Endothelial cell (in vitro differentiated cells): ENCODE measurements at places on chromosomes 7 and 10.

DNA sequence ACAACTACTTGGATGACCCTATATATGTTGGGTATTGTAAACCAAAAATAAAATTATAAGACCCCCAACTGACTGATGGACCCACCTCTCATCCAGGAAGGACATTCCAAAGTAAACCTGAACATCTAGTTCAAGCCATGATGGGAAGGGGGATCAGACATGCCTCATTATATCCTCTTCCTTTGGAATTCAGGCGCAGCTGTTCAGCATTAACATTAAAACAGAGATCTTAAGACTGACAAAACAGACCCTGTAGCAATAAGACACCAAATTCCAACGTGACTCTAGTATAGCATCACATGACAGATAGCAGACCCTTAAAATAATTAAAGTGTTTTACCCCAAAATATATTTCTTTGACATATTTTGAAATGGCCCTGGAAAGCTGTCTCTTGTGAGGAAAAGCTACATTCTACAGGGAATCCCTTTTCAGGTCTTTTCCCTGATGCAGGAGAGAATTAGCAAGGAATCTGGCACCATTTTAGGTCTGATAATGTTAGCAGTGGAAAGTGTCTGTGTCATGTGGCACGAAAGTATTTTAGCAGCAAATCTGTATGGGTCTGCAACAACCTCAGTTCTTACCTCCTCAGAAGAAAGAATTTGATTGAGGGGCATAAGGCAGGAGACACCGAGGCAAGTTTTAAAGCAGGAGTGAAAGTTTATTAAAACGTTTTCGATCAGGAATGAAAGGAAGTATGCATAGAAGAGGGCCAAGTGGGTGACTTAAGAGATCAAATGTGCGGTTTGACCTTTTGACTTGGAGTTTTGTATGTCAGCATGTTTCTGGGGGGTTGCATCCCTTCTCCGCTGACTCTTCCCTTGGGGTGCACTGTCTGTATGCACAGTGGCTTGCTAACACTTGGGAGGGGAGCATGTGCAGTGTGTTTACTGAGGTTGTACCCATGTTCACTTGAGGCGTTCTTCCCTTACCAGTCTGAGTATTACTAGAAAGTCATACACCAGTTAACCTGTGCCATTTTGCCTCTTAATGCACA, 236.6 kb upstream of the PPP1R3A start:
- no peak for DNase-seq

DNA sequence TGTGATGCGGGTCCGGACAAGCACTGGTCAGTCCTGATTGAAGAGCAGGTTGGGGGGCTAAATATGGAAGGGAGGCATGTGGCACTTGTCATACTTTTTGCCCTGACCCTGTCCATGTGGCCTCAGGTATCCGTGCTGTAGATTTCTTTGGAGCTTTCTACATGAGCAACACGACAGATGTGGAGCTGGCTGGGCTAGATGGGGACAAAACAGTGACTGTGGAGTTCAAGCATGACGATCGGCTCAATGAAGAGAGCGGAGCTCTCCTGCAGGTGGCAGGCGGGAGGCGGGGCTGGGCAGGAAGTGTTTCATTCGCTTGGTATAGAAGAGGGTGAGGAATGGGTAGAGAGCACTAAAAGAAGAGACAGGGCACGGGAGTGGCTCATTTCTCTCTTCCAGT, 13.0 kb upstream of the CHCHD1 start:
- no peak for DNase-seq

- peak; percentile 31 for DNase-seq
These were observed 496 bp downstream of the BRI3 start for GRCh38 chr7:98281757-98282606.

DNA sequence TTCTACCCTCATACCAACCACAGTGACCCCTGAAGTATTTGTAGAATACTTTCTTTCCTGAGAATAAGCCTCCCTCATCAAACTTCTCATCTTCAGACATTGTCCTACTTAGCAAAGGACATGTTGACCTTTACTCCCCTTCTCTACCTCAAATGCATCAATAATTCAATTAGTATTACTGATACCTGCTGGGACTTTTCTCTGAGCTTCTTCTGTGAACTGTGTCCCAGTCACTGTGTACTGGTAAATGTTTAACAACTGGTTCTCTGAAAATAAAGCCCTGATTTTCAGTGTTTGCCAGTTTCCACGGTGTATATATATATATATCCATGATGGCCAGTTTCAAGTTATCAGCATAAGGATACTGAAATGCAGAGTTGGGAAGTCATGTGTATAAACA, 12.2 kb downstream of the PANK1 start:
- no peak for DNase-seq

DNA sequence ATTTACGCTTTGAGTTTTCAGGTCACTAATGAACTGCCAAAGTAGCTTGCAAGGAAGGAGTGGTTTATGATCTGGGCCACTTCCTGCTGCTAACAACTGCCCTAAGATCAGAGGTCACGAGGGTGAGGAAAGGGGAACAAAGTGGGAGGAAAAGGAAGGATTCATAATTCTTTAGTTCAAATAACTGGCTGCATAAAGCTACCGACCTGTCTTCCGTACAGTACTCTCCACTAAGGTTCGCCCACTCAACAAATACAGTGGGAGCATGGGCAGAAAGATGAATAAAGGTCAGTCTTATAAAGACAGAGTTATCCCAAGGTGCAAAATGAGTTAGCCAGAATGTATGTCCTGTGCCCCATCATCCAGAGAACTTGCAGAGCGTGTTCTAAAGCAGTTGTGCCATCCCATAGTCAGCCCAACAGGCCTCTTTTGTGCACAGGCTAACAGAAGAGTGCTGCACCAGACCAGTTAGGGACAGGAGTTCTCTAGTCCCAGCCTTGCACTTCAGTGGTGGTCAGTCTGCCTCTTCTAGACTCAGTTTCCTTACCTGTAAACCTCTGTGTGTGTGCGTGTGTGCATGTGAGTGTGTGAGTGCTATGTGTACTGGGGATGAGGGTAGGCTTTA, 65.9 kb downstream of the CREB3L2 start:
- DNase-seq, result no peak

- DNase-seq, result peak; percentile 51
These were observed 22.5 kb downstream of the CFAP43 start for GRCh38 chr10:104209575-104210198.

DNA sequence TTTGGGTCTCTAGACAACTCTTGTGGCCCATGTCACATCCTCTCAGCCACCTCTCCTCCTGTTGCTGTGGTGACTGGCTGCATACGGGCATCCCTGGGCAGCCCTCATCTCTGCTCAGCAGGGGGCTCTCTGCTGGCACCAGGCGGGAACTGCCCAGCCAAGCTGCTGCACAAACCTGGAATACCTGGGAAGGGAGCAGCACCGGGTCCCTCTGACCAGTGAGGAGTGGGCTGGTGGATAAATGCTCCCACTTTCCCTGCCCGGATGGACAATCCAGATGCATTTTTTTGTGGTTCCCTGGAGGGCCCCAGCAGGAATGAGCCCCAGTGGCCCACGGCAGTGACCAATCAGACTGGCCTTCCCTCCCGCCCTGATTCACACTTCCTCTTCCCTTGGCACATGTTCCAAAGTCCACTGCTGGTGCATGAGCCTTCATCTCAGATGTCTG, 21.9 kb downstream of the GRID1 start:
- DNase-seq, result no peak

- DNase-seq, result no peak
These were observed 35.1 kb upstream of the MTPN start for GRCh38 chr7:136012238-136012637.

- no peak for DNase-seq
These were observed 63.0 kb upstream of the DRGX start for GRCh38 chr10:49458869-49459268.

DNA sequence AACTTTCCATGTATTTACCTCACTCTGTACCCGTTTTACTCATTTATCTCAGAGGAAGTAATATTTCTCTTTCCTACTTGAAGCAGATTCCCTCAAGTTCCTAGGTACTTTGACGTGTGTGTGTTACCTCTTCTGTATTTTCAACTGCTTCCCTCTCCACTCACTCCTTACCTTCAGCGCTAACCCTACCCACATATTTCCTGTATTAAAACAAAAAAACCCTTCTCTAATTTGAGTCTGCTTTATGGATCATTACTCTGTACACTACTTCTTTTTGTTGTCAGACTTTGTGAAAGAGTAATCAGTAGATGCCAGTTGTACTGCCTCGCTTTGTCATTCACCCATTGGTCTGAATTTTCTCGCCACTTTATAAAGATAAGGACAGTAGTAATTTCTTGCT, 74.0 kb downstream of the CDK13 start:
- no peak for DNase-seq

- peak; percentile 24 for DNase-seq
These were observed 131.6 kb upstream of the KLF14 start for GRCh38 chr7:130865408-130866236.

DNA sequence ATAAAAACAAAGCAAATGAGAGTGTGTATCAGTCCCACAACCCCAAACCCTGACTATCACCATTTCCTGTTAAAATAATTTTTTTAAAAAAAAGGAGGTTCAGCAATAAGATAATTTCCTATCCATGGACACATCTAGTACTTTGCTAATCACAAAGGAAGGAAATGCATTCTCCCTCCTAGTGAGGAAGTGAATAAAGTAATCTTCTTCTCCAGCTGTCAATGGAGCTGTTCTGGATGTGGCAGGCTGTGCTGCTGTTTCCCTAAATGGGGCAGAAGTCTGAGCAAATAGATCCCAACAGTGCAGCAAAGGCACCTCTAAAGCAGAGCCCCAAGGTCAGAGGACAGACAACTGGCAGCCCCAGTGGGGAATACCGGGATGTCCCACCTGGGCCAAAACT, 540.0 kb downstream of the KCNMA1 start:
- no peak for DNase-seq

DNA sequence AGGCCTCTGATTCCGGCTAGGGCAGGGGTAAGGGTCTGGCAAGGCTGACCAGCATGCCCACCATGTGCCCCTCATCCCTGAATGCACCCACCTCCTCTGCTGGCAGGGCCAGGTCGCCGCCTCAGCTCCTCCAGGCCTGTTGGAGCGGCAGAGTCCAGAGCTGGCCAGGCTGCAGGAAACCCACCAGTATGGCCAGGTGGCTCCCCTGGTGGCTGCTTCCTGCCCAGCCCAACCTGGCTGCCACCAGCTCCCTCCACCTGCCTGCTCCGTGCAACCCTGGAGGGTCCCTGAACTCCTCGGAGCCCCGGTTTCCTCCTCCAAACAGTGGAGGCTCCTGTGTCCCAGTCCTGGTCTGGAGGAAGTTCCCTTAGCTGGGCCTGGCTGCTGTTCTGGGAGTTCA, 39.6 kb downstream of the MICALL2 start:
- DNase-seq, result no peak

DNA sequence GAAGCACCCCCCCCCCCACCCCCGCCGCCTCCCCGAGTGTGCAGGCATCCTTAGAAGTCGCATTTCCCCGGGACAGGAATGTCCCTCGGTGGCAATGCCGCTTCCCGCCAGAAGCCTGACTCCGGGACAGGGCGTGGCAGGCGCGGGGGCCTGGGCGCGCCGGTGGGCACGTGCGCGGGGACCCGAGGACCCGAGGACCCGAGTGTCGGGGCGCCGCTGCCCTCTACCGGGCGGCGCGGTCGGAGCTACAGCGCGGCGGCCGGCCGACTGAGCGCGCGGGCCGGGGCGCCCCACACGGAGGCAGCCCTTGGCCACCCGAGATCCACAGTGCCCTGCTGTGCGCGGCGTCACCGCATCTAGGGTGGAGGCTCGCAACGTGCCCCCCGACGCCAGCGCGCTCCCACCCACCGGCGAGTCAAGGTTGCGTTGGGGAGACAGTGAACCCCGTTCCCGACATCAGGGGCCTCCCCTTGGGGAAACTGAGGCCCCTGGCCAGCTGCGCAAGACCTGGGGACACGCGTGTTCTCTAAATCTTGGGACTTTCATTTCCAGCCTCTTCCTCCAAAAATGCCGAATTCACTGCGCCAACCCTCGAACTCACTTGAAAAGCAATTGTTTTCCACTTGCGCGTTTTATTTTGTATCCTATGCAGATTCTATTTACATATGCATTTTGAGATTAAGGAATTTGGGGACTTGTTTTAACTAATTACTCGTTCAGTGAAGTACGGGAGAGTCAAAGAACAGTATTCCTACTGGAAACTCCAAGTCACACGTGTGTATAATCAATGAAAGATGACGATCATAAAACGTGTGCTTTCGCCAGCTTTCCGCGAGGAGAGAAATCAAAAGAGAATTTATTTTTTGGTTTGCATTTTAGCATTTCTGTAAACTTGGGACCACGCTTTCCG, 3.1 kb upstream of the CUX1 start:
- peak; percentile 62 for DNase-seq

GRCh38 chr7:55100544-55101327, 81.9 kb downstream of the EGFR start:
- no peak for DNase-seq

DNA sequence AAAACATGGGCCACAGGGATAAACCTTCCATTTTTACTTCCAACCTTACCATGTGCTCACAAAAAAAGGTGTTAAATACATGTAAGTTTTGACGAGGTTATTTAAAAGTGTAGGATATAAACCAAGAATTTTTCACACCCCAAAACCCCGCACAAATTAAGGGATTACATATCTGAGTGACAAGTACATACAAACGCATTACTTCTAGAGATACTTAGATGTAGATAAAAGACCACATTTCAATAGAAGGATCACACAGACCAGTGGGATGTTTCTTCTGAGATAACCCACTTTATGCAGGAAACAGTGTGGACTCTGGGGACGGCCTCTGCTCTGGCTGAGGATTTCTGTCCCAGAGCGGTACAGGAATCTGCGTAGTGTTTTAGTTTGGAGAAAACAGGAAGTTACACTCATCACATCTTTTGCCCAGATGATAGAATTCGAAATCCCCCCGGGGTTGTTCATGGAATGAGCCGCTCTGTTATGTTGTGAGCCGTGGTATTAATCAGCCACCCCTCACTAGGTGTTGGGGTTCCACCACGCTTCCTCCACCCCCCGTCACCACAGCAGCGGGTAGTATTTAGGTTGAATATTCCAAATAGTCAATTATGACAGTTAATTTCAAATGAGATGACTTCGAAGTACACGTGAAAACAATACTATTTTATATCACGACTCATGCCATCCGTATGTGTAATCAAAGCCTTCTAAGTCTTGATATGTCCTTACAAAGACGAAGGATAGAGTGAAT, 1.3 kb upstream of the CUL1 start:
- no peak for DNase-seq

GRCh38 chr7:151927540-151927939, 28.7 kb upstream of the GALNTL5 start:
- DNase-seq, result no peak

DNA sequence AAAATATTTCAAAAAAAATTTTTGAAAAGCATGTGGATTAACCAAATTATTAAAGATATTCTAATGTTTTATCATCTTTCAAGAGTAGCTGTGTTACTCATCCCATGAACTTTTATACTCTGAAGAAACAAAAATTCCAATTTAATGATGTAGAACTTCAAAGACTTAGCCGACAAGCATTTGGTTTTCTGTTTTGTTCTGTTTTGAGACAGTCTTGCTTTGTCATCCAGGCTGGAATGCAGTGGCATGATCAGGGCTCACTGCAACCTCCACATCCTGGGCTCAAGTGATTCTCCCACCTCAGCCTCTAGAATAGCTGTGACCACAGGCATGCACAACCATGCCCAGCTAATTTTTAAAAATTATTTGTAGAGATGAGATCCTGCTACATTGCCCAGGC, 17.8 kb upstream of the LCOR start:
- DNase-seq, result no peak
